Kidney (tissue), 22 donors: ENCODE measurements at places on chromosomes 6 and 20.
A peak's percentile ranks its signal among the peaks of the same experiment; 100 is the strongest.

GRCh38 chr20:3681931-3682781 is at the start of gene ADAM33:
ADAM33 (minus strand) TSS chr20:3682010; CDS start chr20:3682004, 6 bp downstream.
- H3K27ac ChIP-seq, result no peak within 1 kb of the TSS
- no peaks in the 10 kb centered on the region for H3K27me3 ChIP-seq
- H3K36me3 ChIP-seq, result no peaks in the 10 kb centered on the region
- no peaks in the 10 kb centered on the region for H3K4me1 ChIP-seq

DNA sequence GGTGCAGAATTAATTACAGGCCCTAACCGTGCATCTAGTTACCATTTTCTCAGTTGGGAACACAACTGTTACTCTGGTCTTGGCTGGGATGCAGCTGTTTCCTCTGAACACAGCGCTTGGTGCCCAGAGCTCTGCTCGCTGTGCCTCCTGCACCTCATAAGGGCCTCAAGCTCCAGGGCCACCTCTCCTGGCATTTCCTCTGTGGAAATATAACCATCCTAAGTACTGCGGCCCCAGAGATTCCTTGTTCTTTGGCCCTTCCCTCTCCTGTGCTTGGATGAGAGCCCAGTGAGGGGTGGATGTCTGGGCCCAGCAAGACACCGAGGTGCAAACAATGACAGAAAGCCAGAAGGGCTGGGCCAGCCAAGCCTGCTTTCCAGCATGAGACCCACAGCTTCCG is 169.9 kb upstream of the CST7 start:
- peak; percentile 23 for DNase-seq
- no peaks in the 10 kb centered on the region for H3K4me1 ChIP-seq
- H3K27me3 ChIP-seq, result no peaks in the 10 kb centered on the region
- H3K27ac ChIP-seq, result no peak overlapping the region
- no peaks in the 10 kb centered on the region for H3K36me3 ChIP-seq
- no peak overlapping the region for H3K4me3 ChIP-seq

DNA sequence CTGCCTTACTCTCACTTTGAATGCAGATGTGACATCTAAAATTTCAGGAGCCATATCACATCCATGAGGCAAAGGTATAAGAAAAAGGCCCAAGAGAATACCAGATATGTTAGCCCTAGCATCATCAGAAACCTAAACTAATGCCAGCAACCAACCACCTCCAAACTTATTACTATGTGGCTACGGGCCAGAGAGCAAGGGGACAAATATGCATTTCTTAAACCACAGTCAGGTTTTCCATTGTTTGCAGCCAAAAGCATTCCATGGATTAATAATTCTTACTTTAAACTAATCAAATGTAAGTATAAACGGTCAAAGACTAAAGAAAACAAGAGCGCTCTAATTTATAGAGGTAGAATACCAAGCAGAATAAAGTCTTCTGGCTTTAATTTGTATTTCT is 84.7 kb downstream of the TASP1 start:
- no peak overlapping the region for H3K4me3 ChIP-seq
- H3K27me3 ChIP-seq, result no peaks in the 10 kb centered on the region
- peaks cover 3% of the 10 kb centered on the region for H3K36me3 ChIP-seq
- no peaks in the 10 kb centered on the region for H3K4me1 ChIP-seq

GRCh38 chr6:35208419-35208818 is 5.3 kb upstream of the SCUBE3 start:
- no peak overlapping the region for H3K27ac ChIP-seq
- no peaks in the 10 kb centered on the region for H3K27me3 ChIP-seq
- H3K4me3 ChIP-seq, result no peak overlapping the region
- DNase-seq, result no peak
- H3K36me3 ChIP-seq, result no peaks in the 10 kb centered on the region

DNA sequence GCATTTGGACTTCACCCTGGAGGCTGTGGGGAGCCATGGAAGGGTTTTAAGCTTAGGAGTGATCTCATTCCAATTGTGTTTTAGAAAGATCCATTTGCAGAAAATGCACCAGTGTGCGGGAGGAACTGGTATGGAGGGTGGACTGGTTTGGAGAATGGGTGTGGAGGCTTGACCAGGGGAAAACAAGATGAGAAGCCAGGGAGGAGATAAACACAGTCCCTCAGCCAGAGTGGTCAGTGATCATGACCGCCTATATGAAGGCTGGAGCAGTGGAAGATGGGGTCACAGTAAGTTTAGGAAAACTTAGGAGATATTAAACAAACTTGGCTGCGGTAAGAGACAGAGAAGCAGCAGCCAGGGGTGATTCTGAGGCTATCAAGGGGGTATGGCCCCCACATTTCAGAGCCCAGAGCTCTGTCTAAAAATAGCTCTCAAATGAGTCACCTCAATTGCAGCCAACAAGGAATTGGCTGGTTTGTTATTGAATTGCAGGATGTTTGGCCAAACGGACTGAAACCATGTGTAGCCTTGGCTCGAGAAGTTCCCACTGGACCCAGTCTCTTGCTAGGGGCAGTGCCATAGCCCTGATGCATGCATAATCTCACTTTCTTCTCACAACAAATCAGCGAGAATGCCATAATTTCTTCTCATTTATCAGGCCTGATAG is 159.9 kb upstream of the TOP1 start:
- no peak overlapping the region for H3K27ac ChIP-seq
- H3K36me3 ChIP-seq, result no peaks in the 10 kb centered on the region
- H3K4me1 ChIP-seq, result no peaks in the 10 kb centered on the region
- DNase-seq, result no peak
- H3K27me3 ChIP-seq, result no peaks in the 10 kb centered on the region

DNA sequence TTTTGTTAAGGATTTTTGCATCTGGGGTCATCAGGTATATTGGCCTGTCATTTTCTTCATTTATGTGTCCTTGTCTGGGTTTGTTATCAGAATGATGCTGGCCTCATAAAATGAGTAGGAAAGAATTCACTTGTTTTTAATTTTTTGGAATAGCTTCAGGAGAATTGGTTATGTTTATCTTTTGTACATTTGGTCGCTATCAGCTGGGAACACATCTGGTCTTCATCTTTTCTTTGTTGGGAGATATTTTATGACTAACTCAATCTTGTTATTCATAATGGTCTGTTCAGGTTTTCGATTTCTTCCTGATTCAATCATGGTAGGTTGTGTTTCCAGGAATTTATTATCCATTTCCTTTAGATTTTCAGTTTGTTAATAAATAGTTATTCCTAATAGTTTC is 207.5 kb upstream of the ASCC3 start:
- H3K36me3 ChIP-seq, result no peaks in the 10 kb centered on the region
- H3K4me1 ChIP-seq, result no peaks in the 10 kb centered on the region
- no peak for DNase-seq
- H3K27ac ChIP-seq, result no peak overlapping the region
- no peak overlapping the region for H3K4me3 ChIP-seq

DNA sequence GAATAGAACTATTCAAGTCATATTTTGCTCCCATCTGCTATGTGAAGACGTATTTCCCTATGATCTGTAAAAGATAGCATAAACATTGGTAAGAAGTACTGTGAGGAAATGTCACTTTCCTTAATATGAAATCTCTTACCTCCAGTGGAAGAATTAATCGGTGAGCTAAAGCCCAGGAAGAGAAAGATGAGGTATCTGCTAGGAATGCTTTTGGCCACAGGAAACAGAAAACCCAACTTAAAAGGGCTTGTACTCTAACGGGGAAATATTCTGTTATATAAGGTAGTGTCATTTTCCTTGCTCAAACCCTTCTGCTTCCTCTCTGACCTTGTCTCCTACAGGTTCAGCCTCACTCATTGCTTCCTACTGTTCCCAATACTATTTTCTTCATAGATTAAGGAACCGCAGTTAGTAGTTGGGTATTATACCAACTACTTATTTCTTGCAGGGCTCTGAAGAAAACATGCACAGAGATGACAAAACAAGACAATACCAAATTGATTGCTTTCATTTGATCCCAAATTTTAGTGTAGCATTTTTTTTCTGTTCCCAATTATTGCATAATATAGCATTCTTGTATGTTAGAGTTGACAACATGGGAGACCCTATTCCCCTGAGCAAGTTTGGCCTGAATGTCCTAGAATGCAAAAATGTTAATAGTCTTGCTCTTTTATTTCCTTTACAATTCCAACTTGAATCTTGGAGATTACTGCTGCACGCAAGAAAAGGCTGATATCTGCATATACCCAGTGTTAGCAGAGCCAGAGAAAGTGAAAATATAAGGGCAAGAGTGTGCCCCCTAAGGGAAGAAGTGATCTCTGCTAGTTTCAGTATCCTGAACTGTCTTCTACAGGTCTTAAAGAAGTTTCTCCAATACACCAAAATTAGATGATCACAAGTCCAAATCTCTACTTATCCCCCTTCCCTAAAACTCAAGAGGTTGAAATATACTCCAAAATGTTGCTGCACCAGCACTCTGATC is 65.3 kb downstream of the AFG1L start:
- no peak for DNase-seq
- no peaks in the 10 kb centered on the region for H3K27me3 ChIP-seq
- H3K4me3 ChIP-seq, result no peak overlapping the region
- H3K27ac ChIP-seq, result no peak overlapping the region

GRCh38 chr20:1952737-1953530 is 40.9 kb downstream of the PDYN start:
- no peaks in the 10 kb centered on the region for H3K36me3 ChIP-seq
- no peaks in the 10 kb centered on the region for H3K4me1 ChIP-seq
- no peak for DNase-seq
- no peak overlapping the region for H3K4me3 ChIP-seq
- no peaks in the 10 kb centered on the region for H3K27me3 ChIP-seq

DNA sequence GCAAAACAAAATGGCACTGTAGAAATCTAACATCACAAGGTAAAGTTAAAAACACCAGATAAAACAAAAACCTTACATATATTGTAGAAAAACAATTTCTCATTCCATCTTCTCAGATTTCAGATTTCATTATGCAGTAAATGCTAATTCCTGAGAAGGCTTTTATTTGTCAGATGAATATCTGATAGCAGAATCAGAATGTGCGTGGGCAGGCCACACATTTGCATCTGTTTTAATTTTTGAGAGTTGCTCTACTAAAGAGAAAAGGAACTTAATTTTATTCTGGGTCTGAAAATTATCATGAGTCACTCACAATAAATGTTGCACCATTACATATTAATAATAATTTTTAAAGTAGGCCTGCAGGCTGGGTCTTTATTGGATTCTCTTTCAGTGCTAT is 329.3 kb upstream of the SPTLC3 start:
- H3K36me3 ChIP-seq, result no peaks in the 10 kb centered on the region
- DNase-seq, result no peak
- no peaks in the 10 kb centered on the region for H3K4me1 ChIP-seq
- H3K4me3 ChIP-seq, result no peak overlapping the region
- H3K27me3 ChIP-seq, result no peaks in the 10 kb centered on the region

GRCh38 chr20:47419953-47420514 is 63.5 kb upstream of the ZMYND8 start:
- no peaks in the 10 kb centered on the region for H3K36me3 ChIP-seq
- H3K4me3 ChIP-seq, result no peak overlapping the region
- no peak for DNase-seq

GRCh38 chr20:58478141-58478805 is 36.9 kb downstream of the APCDD1L start:
- peak; percentile 48 for DNase-seq
- H3K27ac ChIP-seq, result no peak overlapping the region
- no peak overlapping the region for H3K4me3 ChIP-seq
